ENCODE measurements at places on chromosomes 5 and 9.
A peak's percentile ranks its signal among the peaks of the same experiment; 100 is the strongest.

GRCh38 chr5:114146398-114146797, 215.5 kb upstream of the KCNN2 start:
- DNase-seq, result no peak

GRCh38 chr5:37133939-37134338, 115.2 kb downstream of the CPLANE1 start:
- no peak for DNase-seq

DNA sequence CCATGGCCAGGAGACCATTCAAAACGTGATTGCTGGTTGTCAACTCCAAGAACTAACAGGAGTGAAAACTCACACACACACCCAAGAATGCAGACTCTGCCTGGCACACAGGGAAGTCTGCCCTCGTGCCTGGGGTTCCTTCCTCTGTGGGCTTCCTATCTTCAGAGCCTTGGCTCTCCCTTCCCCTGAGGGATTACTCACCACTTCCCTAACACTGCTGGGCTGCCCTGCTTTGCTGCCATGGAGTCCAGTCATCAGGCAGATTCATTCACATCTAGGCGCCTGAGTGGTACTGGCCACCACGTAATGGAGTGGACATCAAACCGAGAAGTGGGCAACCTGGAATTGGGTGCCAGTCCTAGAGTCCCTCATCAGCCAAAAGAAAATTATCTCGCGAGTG, 76.4 kb upstream of the PRSS3 start:
- DNase-seq, result no peak

DNA sequence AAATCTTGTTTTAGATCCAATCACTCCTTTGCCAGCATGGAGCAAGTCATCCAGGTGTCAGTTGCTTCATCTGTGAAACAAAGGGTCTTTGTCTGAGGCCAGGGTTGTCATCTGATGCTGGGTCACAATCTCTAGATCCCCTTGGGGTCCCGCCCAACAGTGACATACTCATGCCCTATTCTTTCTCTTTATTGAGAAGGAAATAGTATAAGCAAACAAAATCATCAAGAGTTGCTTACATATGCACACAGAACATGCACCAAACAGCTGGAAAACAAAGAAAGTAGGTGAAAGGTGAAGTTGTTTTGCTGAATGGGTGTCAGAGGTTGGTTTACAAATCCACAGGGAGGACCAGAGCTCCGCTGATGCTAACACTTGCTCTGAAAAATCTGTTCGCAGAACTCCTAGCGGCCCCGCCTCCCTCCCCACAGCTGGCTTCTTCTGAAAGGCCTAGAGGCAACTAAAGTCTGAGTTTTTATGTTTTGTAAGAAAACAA, 106.1 kb upstream of the SLC44A1 start:
- no peak for DNase-seq

- no peak for DNase-seq
These were observed 105.5 kb upstream of the TUT7 start for GRCh38 chr9:86459599-86460155.

DNA sequence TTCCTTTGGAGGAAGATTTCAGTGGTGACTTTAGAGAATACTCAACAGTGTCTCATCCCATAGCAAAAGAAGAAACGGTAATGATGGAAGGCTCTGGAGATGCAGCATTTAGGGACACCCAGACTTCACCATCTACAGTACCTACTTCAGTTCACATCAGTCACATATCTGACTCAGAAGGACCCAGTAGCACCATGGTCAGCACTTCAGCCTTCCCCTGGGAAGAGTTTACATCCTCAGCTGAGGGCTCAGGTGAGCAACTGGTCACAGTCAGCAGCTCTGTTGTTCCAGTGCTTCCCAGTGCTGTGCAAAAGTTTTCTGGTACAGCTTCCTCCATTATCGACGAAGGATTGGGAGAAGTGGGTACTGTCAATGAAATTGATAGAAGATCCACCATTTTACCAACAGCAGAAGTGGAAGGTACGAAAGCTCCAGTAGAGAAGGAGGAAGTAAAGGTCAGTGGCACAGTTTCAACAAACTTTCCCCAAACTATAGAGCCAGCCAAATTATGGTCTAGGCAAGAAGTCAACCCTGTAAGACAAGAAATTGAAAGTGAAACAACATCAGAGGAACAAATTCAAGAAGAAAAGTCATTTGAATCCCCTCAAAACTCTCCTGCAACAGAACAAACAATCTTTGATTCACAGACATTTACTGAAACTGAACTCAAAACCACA, 67.4 kb downstream of the VCAN start:
- DNase-seq, result no peak

DNA sequence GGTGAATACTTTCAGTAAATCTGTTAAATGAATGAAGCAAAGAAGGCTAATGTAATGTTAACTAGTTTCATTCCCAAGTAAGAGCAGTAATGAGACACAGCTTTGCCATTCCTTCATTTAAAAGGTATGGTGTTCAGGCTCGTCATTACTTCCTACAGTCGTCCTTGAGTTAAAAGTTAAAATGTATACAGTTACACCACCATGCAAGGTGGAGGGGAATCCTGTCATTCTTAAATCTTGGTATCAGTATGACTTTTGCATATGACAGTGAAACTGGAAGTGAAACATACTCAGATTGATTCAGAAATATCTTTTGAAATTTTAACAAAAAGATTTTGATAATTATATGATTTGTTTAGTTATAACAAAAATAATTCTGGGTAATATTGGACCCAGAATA, 25.9 kb downstream of the MTRR start:
- DNase-seq, result no peak

- no peak for DNase-seq
These were observed 559.3 kb downstream of the CCDC171 start for GRCh38 chr9:16112116-16112515.

GRCh38 chr5:111254613-111255012, 30.4 kb downstream of the CAMK4 start:
- DNase-seq, result no peak

DNA sequence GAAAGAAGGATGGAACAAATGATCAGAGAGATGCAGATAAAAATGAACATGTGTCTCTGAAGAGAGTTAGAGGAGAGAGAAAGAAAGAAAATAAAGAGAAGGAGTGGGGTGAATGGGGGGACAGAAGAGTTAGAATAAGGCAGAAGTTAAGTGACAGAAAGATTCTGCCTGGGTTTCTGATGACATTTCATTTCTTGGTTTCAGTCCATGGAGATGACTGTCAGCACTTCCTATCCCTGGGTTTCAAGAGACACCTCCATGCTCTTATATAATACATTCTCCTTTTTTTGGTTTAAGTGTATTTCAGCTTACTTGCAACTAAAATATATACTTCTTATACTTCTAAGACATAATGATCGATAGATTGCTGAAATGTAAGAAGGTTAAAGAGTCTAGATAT, 213.0 kb upstream of the IL12B start:
- DNase-seq, result no peak

DNA sequence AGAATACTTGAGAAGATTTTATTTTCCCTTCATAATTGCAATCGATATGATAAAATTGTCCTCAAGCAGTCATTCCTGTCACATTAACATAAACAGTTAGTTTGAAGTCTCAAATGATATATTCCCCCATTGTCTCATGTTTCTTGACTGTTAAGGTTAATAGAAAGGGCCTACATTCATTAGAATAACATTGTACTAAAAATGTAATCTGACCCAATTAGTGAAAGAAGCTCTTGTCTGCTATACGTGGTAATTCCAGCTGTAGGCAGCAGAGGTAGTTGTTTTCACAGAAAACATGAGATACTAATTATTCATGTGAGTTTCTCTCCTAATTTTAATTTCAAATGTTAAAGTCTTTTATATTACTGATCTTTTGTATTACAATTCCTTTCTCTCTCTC, 25.9 kb upstream of the AP3B1 start:
- peak; percentile 5 for DNase-seq

DNA sequence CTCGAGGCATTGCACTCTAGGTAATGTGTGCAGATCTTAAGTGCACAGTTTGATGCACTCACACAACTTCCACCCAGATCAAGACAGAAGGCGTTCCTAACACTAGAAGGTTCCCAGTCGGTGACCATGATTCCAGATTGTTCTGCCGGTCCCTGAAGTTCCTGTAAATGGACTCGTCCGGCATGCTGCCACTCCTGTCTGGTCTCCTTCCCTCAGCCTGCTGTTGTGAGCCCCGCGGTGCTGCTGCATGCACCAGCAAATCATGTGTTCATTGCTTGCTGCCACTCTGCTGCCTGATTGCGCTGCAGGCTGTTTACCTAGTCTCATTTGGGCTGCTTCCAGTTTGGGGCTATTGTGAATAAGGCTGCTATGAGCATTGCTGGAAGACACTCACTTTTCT, 11.5 kb downstream of the STKLD1 start:
- no peak for DNase-seq

- no peak for DNase-seq
These were observed 63.8 kb downstream of the PDZD2 start for GRCh38 chr5:31702712-31703111.

DNA sequence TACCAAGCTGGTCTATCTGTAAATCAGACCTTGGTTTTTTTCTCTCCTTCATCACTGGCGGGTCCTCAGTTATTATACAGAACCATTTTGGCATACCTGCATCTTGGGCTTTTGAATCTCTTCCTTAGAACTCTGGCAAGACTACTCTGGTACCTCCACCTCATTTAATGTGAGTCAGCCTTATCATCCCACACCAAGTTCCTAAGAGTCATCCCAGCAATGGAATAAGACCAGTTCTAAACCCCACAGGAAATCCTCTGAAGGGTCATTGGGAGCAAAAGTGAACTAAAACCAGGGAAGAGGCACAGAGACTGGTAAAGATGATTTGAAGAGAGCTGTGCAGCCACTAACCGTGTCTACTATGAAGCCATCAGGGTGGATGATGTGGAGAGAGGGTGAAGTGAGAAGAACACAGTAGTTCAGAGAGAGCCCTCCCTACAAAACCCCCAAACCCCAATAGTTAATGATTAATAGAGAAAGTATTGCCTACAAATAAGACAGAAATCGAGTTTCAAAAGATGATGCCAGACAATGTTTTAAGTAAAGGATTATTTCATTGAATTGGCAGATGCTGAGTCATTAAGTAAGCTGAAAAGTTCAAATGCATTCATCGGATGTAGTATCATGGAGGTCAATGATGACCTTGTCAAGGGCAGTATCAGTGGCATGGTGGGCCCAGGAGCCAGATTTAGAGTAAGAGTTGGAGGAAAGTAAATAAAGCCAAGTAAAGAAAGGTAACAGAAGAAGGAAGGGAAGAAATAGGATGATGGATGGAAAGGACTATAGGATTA, 85.4 kb downstream of the PCSK1 start:
- no peak for DNase-seq

DNA sequence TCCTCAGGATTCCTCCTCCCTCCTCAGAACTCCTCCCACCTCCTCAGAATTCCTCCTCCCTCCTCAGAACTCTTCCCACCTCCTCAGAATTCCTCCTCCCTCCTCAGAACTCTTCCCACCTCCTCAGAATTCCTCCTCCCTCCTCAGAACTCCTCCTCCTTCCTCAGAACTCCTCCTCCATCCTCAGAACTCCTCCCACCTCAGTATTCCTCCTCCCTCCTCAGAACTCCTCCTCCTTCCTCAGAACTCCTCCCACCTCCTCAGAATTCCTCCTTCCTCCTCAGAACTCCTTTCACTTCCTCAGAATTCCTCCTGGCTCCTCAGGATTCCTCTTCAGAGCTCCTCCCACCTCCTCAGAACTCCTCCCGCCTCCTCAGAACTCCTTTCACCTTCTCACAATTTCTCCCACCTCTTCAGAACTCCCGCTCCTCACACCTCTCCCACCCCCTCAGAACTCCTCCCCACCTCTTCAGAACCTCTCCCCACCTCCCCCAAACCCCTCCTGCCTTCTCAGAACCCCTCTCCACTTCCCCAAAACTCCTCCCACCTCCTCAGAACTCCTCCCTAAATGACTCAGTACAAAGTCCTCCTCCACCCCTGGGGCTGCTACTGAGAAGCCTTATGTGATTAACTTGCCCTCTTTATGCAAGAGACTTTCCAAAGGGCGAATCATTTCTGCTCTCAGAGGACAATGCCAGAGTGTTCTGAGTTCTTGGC, 23.2 kb downstream of the SLC46A2 start:
- no peak for DNase-seq

GRCh38 chr9:76643399-76644117, 120.7 kb upstream of the PCA3 start:
- DNase-seq, result no peak
